ENCODE measurements at places on chromosomes 5 and 9.

DNA sequence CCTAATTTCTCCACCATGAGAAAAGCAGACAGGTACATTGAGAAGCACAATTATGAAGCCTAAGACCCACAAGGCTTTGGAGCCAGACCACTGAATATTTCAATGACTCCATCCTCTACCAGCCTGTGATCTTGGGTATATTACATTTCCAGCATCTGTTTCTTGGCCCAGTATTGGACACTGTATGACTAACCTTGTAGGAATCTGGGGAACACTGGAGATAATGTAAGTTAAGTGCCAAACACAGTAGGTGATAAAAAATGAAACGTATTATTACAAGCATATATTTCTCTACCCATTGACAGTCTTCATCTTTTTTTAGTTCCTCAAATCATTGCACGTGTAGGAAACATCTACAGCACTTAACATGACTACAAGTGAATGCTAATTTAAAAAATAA lies 28.6 kb upstream of the FEM1C start:
- no peak for DNase-seq

- peak; percentile 43 for DNase-seq
These were observed 23.1 kb downstream of the IRF1 start for GRCh38 chr5:132467287-132467984.

- peak; percentile 41 for DNase-seq
These were observed 152.8 kb upstream of the PAPPA start for GRCh38 chr9:116000748-116001329.

DNA sequence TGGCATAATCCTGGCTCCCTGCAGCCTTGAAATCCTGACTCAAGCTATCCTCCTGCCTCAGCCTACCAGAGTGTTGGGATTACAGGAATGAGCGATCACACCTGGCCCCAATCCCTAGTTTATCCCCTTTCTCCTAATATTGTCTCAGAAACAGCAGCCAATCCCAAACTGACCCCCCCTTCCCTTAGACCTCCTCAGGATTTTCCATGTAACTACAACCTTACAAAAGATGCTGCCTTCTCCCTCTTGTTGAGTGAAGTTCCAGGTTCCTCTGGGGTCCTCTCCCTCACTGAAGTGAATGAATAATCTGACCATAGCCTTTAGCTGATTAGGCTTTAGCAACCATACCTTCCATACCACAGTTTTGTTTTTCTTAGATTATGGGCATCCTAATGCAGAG lies 25.9 kb upstream of the MSANTD3 start:
- DNase-seq, result no peak

GRCh38 chr9:91126761-91127445 lies 234.8 kb downstream of the AUH start:
- no peak for DNase-seq

DNA sequence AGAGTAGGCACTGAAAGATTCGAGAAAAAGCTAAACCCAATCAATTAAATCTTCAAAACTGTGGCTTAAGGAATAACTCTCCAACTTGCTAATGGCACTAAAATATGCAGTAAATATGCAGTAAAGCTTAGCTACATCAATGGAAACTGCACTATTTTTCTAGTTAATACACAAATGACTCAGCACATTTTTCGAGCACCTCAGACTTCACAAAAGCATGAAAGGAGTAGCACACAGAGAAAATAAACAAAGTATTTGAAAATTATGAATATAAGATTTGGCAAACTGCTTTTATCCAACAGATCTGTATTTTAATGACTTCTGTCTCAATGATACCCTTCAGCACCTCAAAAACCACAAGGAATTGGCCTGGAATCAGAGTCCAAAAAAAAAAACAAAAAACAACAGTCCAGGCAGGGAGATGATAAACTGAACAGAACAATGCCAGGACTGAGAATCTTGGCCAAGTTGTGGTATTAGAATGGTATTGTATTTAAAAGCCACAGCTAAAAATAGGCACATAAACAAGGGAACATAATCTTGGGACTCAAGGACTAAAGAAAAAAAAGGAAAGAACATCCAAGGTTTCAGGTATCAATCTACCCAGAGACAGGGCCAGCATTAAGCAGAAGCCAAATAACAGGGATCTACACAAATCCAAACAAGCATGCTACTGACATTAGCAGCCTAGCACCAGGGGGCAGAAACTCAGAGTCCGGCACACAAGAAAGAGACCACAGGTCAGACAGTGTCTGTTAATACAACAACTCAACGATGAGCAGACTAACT lies 21.4 kb downstream of the TMEM245 start:
- no peak for DNase-seq

DNA sequence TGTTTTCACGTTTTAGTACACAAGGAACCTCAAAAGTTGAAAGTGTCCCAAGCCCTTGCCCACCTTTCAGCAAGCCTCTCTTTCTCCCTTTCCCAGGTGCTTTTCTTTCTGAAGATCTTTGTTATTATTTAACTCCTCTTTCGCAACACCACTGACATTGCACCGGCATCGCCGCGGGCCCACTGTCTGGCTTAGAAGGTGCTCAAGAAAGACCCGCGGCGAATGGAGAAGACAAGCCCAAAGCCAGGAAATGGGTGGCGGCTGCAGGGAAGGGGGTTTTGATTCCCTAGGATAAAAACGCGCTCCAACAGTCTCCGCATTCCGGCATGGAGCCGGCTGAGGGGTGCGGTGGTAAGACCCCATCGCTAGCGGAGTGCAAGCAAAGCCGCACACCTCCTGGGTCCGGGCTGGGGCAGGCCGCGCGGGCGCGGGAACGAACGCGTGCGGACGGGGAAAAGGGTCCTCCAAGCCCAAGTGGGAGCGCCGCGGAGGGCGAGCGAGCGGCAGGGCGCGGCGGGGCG lies 404 bp upstream of the AFAP1L1 start:
- DNase-seq, result no peak

DNA sequence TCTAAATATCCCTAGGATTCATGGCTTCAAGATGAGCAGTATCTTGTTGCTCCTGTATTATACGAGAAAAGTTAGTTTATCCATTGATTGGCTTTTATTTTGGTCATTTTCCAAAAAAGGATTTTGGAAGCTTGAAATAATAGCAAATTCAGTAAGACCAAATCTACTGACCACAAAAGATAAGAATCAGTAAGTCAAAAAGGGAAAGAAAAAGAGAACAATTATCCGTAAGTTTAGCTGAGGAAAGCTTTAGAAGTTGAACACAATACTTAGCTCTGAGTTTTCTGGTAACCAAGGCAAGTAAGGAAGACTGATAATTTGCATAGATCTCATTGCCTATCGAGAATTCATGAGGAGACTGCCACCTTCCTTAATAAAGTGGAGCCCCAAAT lies 9.1 kb downstream of the TGFBR1 start:
- DNase-seq, result no peak

GRCh38 chr5:106522296-106522695 lies 1148.4 kb downstream of the EFNA5 start:
- no peak for DNase-seq
